Stimulated activated CD4-positive, alpha-beta T cell treated with anti-CD3 and anti-CD28 coated beads, Interleukin-15, amount 100 ng/mL, for 1 hour (primary cell): ENCODE measurements at places on chromosomes 12 and 14.

DNA sequence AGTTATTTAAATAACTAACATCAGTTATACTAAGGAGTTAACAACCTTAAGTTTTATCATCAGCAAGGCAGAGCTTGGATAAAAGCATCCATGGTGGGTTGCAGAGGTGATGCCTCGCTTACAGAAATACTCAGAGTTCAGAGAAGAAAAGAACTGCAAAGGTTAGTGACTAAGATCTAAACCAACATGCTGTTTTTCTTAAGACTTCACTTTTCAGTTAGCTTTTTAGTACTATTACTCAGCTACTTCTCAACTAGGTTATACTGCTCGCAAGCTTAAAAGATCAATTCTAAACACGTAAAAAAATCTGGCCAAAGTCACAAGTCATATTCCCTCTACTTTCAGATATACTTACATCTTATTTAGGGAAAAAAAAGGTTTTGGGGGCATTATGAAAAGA, 2.8 kb downstream of the PPP1CC start:
- DNase-seq, result no peak

GRCh38 chr12:92270521-92270920, 124.9 kb upstream of the BTG1 start:
- DNase-seq, result no peak

DNA sequence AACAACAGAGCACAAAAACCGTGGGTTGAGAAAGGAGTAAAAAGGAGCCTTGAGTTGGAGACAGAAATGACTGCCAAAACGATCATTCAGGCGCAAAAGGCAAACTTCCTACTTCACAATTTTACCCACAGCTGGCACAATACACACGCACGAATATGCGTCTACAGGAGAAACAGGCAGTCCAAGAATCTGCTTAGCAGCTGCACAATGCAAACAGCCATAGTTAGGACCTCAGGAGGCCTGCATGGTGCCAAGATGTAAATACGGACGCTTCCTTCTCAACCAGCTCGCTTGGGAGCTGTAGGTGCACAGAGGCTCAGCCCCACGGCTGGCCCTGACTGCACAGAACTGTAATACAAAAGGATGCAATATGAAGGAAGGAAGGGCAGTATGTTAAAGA, 250.1 kb upstream of the CAND1 start:
- DNase-seq, result no peak

- DNase-seq, result no peak
Measured at GRCh38 chr12:51752234-51752889, 96.2 kb downstream of the FIGNL2 start.

DNA sequence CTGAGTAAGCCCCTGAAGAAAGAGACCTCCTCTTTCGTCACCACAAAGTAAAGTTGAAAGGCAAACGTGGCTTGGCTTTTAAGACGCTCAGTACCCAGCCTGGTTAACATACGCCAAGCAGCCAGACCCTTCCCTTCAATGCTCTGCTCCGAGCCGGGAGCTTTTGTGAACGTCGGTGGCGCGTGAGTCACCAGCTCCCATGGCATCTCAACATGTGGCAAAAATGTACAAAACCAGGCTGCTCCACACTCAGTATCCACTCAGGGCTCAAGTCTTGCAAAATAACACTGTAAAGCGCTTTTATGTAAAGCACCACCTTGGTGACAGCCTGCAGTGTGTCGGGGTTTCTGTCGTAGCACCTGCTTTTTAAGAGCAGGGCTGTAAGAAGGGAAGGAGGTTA, 89.0 kb downstream of the SETD3 start:
- DNase-seq, result no peak

GRCh38 chr12:83477696-83478095, 791.0 kb downstream of the TMTC2 start:
- no peak for DNase-seq

DNA sequence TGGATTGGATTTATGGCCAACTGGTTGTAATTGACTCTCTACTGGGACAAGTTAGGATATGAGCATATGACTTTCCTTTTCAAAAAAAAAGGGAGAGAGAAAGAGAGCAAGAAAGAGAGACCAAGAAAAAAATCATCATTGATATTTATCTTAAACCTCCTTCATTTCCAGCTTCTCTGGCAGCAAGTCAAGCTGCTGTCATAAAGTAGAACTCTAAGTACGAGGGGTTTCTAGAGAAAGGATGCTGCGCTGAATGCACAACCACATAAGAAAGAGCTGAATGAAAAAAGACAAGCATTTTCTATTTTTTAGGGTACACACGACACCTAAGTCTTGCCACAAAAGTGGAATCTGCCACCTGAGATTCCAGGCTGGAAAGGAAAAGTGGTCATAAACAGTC, 182.6 kb downstream of the SLC25A21 start:
- DNase-seq, result no peak

DNA sequence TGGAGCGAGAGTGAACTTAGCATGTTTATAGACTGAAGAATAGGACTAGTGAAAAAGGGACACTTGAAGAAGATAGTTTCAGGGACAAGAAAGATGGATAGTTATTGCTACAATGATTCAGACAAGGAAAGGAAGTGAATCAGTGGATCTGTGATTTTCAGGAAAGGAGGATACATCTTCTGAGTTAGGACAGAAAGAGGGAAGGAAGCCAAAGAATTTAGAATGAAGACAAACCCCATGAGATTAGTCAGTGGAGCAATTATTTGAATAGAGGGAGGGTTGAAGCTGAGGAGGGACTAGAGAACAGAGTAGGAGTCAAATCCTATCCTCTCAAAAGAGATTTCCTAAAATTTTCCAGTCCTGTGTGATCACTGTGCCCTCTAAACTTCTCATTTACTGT, 282.7 kb downstream of the AKAP6 start:
- no peak for DNase-seq
